ENCODE measurements at places on chromosomes 11 and 22.

DNA sequence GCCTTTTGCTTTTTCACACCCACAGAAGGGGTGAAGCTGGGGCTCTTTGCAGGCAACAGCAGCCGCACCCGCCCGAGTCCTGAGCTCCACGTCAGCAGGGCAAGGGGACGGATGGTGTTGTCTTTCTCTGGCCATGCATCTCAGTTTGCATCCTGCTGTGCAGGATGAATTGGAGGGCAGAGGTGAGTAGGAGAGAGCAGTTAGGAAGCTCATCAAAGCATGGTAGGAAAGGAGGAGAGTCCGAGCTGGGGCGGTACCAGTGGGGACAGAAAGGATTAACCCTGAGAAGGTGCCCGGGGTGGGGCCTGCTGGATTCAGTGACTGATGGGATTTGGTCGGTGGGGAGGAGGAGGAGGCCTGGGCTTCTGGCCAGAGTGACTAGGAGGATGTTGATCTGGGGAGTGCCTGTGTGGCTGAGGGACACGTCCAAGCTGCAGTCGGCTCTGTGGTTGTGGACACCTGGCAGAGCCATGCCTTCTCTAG is 14.6 kb downstream of the FAM83F start:
- no peak for DNase-seq

- DNase-seq: no peak
Measured at GRCh38 chr11:70281156-70281609, 10.7 kb downstream of the PPFIA1 start.

GRCh38 chr11:126334659-126335462 is 20.6 kb upstream of the ST3GAL4 start:
- no peak for DNase-seq

DNA sequence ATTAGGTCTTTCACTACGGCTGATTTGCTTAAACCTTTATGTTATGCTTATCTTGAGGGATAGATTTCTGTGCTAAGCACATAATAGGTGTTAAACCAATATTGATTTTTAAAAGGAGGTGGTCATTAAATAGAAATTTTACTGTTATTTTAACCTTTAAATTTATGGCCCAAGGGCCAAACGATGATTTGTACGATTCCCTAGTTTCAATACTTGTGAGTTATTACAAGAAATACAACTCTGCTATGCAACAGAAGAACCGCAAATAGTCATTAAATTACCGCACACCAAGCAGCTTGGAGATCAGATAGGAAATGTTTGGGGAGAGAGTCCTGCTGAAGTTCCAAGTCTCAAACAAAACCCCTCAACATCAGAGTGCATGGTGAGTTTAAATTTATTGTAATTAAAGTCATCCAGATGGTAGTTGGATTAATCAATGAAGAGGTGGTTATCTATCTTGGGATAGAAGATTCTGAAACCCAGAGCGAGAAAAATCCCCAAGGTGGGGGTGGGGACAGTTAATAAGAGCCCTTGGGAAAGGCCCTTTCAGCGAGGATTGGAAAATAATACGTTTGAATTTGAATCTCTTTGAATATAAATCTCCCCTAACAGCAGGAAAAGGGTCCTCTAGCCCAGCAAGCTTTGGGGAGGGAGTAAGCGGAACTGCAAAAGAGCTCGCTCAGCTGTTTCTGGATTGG is 805 bp upstream of the QSER1 start:
- DNase-seq: no peak

GRCh38 chr11:27159335-27159679 is 118.7 kb downstream of the BBOX1 start:
- DNase-seq: no peak

- DNase-seq: no peak
Measured at GRCh38 chr22:19892925-19893324, 38.3 kb upstream of the GNB1L start.

GRCh38 chr11:109695696-109696095 is 273.7 kb downstream of the C11orf87 start:
- DNase-seq: no peak

DNA sequence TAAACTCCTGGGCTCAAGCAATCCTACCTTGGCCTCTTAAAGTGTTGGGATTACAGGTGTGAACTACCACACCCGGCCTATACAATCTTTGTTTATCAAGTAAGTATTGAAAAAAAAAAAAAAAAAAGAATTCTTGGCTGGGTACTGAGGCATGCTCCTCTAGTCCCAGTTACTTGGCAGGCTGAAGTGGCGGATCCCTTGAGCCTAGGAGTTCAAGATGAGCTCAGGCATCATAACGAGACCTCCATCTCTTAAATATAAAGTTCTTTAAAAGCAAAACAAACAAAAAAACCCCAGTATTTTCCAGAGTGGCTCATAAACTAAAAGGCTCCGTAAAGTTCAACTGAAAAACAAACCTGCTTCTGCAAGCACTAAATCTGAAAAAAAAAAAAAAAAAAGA is 50.3 kb upstream of the GAB2 start:
- no peak for DNase-seq

DNA sequence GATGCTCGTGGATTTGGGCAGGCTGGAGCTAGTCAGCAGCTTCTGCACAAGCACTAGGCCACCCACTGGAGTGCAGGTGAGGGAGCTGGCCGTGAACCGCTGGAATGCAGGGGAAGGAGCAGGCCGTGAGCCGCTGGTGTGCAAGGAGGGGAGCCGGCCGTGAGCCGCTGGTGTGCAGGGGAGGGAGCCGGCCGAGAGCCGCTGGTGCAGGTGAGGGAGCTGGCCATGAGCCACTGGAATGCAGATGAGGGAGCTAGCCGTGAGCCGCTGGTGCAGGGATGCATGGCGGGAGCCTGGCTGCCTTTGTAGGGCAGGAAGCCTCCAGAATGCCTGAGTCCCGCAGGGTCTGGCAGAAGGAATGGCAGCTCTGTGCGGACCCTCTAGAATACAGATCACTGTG is 4220.0 kb upstream of the OR11H1 start:
- DNase-seq: no peak

DNA sequence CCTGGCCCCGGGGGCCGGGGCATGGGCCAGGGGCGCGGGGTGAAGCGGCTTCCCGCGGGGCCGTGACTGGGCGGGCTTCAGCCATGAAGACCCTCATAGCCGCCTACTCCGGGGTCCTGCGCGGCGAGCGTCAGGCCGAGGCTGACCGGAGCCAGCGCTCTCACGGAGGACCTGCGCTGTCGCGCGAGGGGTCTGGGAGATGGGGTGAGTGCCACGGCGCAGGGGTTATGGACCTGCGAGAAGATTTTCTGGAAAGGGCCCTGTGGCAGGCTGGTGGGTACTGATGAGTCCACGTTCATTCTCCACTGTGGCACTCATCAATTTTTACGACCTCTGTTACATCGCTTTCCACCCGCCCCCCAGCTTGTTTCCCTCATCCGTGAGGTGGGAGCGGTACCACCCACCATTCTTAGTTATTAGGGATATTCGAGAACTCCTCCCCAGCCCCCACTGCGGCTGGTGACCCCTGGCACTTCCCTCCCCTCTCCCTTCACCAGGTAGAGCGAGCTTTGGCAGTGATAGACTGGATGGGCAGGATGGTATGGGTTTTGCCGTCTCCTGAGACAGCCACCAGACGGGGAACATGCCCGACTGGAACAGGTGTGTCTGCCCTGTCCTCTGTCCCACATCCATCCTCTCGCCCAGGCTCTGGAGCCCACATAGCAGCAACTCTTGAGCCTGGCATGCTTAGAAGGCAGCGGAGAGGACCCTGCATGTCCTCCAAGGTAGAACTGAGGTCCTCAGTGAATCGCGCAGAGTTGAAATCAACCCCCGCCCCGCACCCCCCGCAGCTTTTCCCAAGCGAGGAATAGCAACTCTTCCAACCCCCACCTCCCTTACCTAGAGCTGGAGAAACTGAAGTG is 562 bp downstream of the DGAT2 start:
- DNase-seq: peak; percentile 12

- DNase-seq: no peak
Measured at GRCh38 chr11:96470521-96470920, 80.7 kb downstream of the JRKL start.

GRCh38 chr11:125069796-125070195 is 6.7 kb downstream of the SLC37A2 start:
- no peak for DNase-seq

GRCh38 chr11:370070-370941 is 1.0 kb downstream of the B4GALNT4 start:
- DNase-seq: no peak

- DNase-seq: no peak
Measured at GRCh38 chr11:14927146-14927545, 35.1 kb upstream of the CYP2R1 start.

DNA sequence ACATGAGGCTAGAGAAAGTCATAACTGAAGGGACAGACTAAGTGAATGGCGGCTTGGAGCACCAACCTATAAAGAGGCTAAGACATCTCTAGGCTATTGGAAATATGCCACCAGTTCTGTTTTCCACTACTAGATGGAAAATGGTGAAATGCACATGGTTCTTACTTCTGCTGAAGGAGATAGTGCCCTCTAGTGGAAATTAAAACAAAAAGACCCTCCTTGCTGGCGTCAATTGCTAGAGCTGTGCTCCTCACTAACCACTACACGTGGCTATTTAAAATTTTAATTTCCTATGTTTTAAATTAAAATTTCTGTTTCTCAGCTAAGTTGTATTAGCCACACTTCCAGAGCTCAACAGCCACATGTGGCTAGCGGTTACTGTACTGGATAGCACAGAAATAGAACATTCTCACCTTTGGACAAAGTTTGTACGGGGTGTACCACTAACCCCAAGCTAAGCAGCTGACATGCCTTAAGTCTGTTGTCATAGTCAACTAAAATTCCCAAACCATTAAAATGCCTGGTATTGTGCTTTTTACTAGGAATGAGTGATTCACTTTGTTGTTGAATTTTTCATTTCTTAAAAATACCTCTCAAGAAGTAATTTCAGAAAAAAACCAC is 34.1 kb upstream of the CALCA start:
- no peak for DNase-seq

GRCh38 chr11:106644824-106645223 is 373.5 kb downstream of the GUCY1A2 start:
- DNase-seq: no peak

GRCh38 chr11:26743622-26744021 is 21.8 kb upstream of the SLC5A12 start:
- DNase-seq: no peak

DNA sequence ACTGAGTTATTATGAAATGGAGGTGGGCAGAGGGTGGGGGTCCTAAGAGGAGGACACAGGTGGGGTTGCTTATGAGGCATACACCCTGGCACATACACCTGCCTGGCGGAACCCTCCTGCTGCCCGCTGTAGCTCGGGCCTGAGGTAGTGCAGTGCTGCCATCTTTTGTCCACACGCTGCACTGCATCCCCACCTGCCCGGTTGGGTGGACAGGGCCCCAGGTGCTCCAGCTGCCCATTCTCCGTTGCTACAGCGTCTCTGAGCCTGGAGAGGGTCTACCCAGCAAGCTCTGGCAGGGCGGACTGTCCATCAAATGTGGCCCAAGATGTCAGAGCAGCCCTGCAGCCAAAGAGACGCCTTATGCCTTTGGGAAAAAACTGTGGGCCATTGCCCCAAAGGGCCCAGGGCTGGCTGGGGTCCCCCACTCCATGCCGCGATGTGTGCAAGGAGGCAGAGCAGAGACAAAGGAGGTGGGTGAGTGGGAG is 131.2 kb downstream of the BUD13 start:
- DNase-seq: no peak

- no peak for DNase-seq
Measured at GRCh38 chr11:58902881-58903280, 36.4 kb upstream of the GLYATL1 start.

GRCh38 chr11:73532310-73532709 is 65.6 kb downstream of the FAM168A start:
- no peak for DNase-seq

DNA sequence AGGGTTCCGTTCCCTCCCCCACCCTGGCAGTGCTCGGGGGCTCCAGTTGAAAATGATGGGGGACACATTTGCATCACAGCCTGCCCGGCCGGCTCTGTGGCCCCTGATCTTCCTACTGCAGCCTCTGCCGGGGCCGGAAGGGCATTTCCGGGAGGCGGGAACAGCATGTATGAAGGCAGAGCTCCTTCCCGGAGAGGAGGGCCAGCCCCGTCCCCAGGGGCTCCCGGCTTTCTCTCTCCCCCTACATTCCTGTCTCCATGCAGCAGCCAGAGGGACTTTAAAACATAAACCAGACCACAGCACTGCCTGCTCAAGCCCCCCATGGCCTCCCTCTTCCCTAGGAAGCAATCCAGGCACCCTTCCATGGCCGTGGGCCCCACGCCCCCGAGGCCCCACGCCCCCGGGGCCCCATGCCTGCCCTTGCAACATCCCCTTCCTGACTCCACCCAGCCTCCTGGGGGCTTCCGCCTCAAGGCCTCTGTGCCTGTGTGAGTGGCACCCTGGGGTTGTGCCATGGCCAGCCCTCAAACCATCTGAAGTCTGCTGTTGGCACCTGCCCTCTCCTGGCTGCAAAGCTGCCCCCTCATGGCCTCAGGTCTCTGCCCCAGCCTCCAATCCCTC is 73.1 kb downstream of the CDKN1C start:
- no peak for DNase-seq

GRCh38 chr11:2108675-2109491 is 30.3 kb downstream of the IGF2 start:
- peak; percentile 2 for DNase-seq

DNA sequence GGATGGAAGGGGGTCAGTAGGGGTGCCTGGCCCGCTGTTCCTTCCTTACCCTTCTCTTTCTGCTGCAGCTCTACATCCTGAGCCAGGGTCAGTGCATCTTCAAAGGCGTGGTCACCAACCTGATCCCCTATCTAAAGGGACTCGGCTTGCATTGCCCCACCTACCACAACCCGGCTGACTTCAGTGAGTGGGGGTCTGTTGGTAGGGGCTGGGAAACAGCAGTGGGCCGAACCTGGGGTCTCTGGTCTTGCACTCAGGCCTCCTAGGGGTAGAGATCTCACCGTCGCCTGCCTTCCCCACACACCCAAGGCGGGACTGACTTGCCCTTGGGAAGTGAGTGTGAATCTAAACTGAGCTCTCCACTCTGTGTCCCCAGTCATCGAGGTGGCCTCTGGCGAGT is 7.6 kb downstream of the ABCG4 start:
- no peak for DNase-seq

GRCh38 chr22:30372915-30373314 is 14.3 kb downstream of the RNF215 start:
- no peak for DNase-seq

- peak; percentile 3 for DNase-seq
Measured at GRCh38 chr11:69218946-69219720, 63.4 kb downstream of the SMIM38 start.

- DNase-seq: no peak
Measured at GRCh38 chr11:35183326-35183925, 44.5 kb downstream of the CD44 start.

GRCh38 chr11:61327669-61328071 is 5.2 kb downstream of the DDB1 start:
- DNase-seq: no peak

GRCh38 chr11:114559425-114560310 is at the start of gene NXPE1:
Gene NXPE1 (minus strand): TSS chr11:114559881. CDS start chr11:114551201, 8,680 bp downstream.
- no peak for DNase-seq

- DNase-seq: no peak
Measured at GRCh38 chr11:3685923-3686322, 14.7 kb upstream of the CHRNA10 start.
